ENCODE measurements at places on chromosomes 7 and 10.

DNA sequence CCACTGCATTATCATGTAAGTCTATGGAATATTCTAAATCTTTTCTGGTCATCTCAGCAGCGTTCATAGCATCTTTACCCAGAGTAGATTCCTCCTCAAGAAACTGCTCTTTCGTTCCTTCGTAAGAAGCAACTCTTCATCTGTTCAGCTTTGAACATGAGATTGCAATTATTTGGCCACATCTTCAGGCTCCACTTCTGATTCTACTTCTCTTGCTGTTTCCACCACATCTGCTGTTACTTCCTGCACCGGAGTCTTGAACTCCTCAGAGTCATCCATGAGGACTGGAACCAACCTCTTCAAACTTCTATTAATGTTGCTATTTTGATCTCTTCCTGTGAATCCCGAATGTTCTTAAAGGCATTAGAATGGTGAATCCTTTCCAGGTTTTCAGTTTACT is 12.7 kb downstream of the CHST12 start:
- H3K27me3 ChIP-seq: no peaks in the 10 kb centered on the region
- no peak for DNase-seq
- no peak overlapping the region for H3K4me3 ChIP-seq
- no peaks in the 10 kb centered on the region for H3K36me3 ChIP-seq
- no peak overlapping the region for H3K27ac ChIP-seq

GRCh38 chr10:112202561-112203241 is 19.1 kb upstream of the GPAM start:
- DNase-seq: no peak
- H3K27me3 ChIP-seq: no peaks in the 10 kb centered on the region
- no peak overlapping the region for H3K4me3 ChIP-seq
- H3K36me3 ChIP-seq: no peaks in the 10 kb centered on the region
- no peaks in the 10 kb centered on the region for H3K4me1 ChIP-seq

DNA sequence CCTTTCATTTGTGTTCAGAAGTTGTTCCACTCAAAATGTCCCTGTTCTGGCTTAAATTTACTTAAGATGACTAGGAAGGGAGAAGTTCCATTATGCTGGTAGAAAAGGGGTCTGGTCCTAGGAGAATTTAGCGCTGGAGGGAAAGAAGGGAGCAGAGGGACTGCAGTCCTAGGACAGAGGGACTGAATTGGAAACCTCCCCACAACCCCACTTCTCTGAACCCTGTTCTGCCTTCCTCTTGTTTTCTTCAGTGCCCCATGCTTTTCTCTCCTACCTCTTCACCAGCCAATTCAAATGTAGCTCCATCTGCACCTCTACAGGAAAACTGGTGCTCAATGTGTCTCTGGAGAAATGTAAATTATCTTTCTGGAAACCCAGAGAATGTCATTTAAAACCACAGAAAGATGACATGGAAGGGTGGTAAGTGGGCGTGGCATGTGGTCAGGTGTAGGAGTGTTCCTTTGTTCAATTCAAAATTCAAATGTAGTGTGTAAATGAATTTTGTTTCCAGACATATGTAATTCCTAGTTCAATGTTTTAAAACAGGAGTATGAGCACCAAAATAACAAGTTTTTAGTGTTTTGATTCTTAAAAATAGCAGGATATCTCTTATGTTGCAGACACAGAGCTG is 24.0 kb upstream of the RHOBTB1 start:
- H3K4me1 ChIP-seq: no peaks in the 10 kb centered on the region
- no peak overlapping the region for H3K27ac ChIP-seq
- no peaks in the 10 kb centered on the region for H3K27me3 ChIP-seq
- no peak for DNase-seq

DNA sequence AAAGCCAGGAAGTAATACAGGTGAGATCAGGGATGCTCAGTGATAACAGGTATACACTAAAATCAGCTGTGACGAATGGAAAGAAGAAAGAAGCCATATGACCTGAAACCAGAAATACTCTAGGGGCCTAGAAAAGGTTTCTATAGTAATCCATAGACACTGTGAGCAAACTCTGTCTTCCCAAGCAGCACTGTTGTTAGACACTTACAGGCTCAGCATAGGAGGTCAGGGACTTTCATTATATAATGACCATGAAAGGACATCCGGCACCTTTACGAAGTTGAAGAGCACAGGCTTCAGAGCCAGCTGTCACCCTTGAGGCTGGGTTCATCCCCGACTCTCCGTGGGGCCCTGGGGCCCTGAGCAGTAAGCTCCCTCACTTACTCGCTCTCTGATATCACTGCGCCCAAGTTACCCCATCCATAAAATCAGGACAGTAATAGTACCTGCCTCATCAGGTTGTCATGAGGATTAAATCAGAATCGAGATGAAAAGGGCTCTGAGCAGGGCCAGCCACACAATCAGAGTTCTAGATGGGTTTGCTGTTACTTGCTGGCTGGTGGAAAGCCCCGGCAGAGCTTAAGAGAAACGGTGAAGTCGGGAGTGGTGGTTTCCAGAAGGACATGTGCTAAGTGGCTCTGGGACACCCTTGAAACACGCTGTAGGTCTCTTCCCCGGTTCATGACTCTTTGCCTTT is 79.5 kb downstream of the ITIH5 start:
- H3K4me3 ChIP-seq: no peak overlapping the region
- no peak for DNase-seq
- no peaks in the 10 kb centered on the region for H3K4me1 ChIP-seq
- H3K27me3 ChIP-seq: no peaks in the 10 kb centered on the region
- H3K36me3 ChIP-seq: no peaks in the 10 kb centered on the region
- H3K27ac ChIP-seq: no peak overlapping the region

GRCh38 chr7:51313738-51314425 is 2.7 kb downstream of the COBL start:
- no peak for DNase-seq
- H3K4me1 ChIP-seq: peaks cover 19% of the 10 kb centered on the region
- H3K27me3 ChIP-seq: peaks cover 18% of the 10 kb centered on the region
- H3K4me3 ChIP-seq: no peak overlapping the region
- H3K36me3 ChIP-seq: no peaks in the 10 kb centered on the region
